Activated CD4-positive, alpha-beta T cell treated with anti-CD3 and anti-CD28 coated beads, Interleukin-2, Interleukin-4, amounts not matched to agents 100 ng/mL and 50 ng/mL, durations not matched to agents 16 hours and 8 hours (primary cell): ENCODE measurements at places on chromosomes 7 and 10.

DNA sequence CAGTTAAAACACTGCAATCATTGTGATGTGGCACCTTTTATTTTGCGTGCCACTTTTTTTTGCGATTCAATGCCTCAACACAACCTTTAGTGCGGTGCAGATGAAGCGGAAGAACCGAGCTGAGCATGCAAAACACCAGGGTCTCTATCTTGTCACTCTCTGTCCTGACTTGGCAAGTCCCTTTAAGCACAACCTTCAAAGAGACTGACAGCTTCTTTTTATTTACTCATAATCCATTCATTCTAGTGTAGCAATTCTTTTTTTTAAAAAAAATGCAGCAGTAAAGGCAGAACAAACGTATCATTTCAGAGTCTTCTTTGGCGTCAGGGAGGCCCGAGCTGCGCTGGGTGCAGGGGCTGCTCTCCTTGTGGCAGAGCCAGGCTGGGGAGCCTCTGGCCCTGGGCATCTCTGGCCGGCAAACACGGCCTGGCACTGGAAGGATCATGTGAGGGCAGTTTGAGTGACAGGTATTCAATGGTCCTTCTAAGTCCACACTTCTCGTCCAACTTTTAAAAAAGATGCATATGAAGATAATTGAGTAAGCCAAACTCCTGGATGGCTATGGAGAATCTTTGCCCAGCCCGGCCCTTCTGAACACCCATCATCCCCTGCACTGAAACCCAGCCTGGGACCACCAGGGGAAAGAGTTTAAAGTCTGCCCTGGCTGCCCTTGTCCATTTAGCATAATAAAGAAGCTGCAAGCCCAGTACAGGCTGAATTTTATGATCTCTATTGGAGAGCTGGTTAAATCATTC is 3.9 kb downstream of the PTF1A start:
- no peak for DNase-seq

DNA sequence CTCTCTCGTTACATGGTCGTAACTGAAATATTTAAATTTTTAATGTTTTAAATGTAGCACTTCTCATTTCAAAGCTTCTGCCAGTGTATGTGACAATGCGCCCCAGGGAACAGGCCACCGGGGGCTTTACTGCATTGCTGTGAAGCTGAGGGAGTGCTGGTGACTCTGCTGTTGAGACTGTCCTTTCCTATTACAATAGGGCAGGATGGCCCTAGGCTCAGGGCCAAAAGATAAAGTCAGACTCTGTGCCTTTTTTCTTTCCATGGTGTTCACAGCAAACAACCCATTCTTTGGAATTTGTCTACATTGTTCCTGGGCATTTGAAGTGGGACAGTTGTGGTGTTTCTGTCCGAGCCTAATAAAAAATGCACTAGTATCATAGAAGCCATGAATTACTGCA is 107.3 kb downstream of the GALNT11 start:
- DNase-seq, result no peak

DNA sequence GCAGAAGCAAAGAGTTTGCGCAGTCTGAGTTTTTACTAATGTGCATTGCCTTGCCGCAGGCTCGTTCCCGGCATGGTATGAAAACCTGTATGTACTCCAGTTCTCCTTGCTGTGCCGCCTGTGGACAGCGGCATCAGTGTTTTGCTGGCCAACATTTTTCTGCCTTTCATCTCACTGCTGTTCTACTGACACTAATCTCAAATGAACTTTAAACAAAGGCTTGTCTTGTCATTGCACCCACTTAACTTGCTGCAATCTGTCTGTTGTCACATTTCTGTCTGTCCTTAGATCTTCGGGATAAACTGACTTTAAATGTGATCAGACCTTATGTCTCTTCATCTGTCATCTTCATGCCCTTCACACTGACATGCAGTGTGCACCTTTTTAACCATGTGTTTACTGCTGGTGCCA is 71.7 kb upstream of the ZNRF2 start:
- no peak for DNase-seq

GRCh38 chr7:11910253-11910652 is 78.3 kb upstream of the THSD7A start:
- DNase-seq, result no peak

GRCh38 chr10:84101042-84101441 is 38.3 kb upstream of the GHITM start:
- no peak for DNase-seq

DNA sequence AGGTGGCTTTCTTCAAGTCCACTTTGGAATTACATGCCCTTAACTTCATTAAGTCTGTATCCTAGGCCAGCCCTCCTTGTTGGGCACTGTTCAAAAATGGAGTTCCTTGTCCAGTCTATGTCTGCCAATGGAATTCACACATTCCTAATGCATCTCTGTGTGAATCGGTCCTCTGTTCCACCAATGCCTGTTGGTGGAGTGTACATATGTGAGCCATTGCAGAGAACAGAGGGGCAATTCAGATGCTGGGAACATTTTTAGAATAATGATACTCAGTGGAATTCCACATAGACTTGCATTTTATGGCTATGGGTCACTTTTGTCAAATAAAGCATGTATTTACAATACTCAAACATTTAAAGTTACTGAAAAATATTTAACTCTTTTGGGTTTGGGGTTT is 108.3 kb downstream of the COL28A1 start:
- DNase-seq, result no peak

- DNase-seq, result no peak
Observed at GRCh38 chr10:94370501-94370900, 7.8 kb upstream of the NOC3L start.

DNA sequence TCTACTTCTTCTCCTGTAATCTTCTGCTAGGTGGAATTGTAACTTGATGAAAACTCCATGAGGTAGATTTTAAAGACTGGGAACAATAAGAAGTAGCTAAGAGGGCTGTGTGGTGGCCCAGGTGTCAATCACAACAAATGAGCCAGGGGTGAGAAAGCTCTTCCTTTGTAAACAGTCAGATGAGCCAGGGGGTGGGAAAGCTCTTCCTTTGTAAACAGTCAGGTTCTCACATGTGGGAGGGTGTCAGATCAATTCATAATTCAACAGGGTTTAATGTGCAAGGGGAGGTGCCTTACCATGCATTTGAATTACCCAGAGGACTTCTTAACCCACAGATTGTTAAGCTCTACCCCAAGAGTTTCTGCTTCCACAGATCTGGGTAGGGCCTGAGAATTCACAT is 312.4 kb upstream of the AUTS2 start:
- DNase-seq, result no peak
